ENCODE measurements at places on chromosomes 16 and 17. TPM values are rescaled to one million over a fixed set of nuclear protein-coding genes. Genes with fewer than 3 reads are reported as not detected.

Gene CYGB
- 60.7 TPM for total RNA-seq

Gene TBC1D3C
- total RNA-seq = not detected

Gene CACNG3
- not detected for total RNA-seq

Gene CD300C
- not detected for total RNA-seq

Gene MEIOC
- not detected for total RNA-seq

Gene C1QL1
- not detected for total RNA-seq

Gene CLEC18C
- not detected for total RNA-seq

DNA sequence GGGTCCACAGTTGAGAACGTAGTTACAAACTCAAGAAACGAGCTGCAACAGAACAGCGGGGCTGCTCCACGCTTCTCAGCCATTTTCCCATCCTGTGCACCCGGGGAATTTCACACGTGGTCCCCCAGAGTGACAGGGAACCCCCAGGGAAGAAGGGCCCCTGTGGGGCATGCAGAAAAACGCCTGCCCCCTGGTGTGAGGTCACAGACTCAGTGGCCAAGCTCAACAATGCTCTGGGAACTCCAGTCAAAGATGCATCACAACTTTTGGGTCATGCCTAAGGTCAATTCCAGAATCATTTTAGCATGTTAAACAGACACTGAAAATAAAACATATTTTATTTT, 115.4 kb downstream of the ZNF778 start:
- no peaks in the 10 kb centered on the region for H3K27me3 ChIP-seq
- H3K27ac ChIP-seq = no peak overlapping the region
- no peak overlapping the region for H3K4me3 ChIP-seq
- H3K36me3 ChIP-seq = no peaks in the 10 kb centered on the region

GRCh38 chr17:54967621-54968261, 713 bp downstream of the COX11 start:
- H3K27me3 ChIP-seq = no peaks in the 10 kb centered on the region
- H3K36me3 ChIP-seq = peaks cover 22% of the 10 kb centered on the region
- H3K4me3 ChIP-seq = peak overlapping the region; percentile 95
- H3K27ac ChIP-seq = peak overlapping the region; percentile 82
- DNase-seq = no peak

DNA sequence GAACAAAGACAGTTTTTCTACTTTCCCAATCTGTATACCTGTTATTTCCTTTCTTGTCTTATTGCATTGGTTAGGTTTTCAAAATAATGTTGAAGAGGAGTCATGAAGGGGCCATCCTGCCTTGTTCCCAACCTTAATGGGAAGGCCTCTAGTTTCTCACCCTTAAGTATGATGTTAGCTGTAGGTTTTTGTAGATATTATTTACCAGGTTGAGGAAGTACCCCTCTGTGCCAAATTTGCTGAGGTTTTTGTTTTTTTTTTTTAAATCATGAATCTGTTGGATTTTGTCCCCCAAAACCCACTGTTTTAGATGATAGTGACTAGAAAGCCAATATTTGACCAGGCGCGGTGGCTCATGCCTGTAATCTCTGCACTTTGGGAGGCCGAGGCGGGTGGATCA, 36.4 kb downstream of the VMP1 start:
- no peaks in the 10 kb centered on the region for H3K4me1 ChIP-seq
- DNase-seq = no peak
- peaks cover 3% of the 10 kb centered on the region for H3K36me3 ChIP-seq

DNA sequence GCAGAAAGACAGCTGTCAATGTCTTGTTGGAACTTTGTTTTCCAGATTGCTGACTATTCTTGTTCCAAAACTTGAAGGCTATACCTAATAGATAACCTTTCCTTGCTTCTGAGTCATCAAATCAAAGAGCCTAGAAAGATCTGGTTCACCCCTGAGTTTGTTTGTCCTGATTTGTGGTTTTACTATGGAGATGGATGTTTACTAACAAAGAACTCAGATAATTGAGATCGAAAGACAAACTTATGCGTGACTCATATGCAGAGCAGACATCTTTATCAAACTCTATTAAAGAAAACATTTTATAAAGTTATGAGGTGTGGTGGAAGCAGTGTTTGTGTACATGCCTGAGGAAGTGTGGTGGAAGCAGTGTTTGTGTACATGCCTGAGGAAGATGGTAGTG, 311.1 kb upstream of the TBX2 start:
- no peak for DNase-seq
- no peaks in the 10 kb centered on the region for H3K36me3 ChIP-seq
- H3K27ac ChIP-seq = no peak overlapping the region
- H3K27me3 ChIP-seq = no peaks in the 10 kb centered on the region
- H3K4me1 ChIP-seq = no peaks in the 10 kb centered on the region
- no peak overlapping the region for H3K4me3 ChIP-seq

- peaks cover 4% of the 10 kb centered on the region for H3K27me3 ChIP-seq
- H3K36me3 ChIP-seq = no peaks in the 10 kb centered on the region
- H3K4me1 ChIP-seq = no peaks in the 10 kb centered on the region
- H3K27ac ChIP-seq = no peak overlapping the region
- H3K4me3 ChIP-seq = no peak overlapping the region
These were observed 218.8 kb downstream of the IRF8 start for GRCh38 chr16:86117756-86118155.

DNA sequence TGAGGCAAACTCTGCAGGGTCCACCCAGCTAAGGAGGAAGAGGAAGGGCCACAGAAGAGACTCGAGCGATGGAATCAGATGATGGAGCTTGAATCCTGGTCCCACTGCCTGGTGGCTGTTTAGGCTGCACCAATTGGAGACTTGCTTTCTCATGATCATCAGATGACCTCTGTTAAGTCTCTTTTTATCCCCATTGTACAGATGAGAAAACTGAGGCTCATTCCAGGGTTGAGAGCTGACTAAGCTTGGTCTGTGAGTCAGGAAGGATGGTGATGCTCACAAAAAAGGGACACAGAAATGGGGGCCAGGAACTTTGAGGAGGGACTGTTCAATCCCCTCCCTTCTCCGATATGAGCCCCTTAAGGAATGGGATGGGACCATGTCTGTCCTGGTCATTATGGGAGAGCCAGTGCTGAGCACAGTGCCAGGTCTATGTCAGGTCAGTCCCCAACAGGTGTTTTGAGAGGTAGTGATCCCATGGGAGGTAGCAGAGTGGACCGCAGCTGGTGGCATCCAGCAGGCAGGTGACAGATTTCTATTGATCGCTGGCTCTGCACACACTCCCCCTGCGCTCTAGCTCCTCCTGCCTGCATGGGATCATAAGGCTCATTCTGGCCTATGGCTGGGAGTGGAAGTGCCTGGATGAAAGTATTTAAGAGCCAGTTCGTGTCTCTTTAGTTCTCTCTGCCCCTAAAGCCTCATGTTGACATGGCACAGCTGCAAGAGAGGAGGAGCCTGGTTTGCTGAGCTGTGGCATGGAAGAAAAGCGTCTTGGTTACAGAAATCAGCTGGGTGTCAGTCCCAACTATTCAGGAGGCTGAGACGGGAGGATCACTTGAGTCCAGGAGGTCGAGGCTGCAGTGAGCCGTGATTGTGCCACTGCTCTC, 27.2 kb downstream of the SNX20 start:
- H3K27ac ChIP-seq = no peak overlapping the region
- no peaks in the 10 kb centered on the region for H3K27me3 ChIP-seq
- H3K4me1 ChIP-seq = no peaks in the 10 kb centered on the region
- no peak for DNase-seq

- no peaks in the 10 kb centered on the region for H3K4me1 ChIP-seq
- H3K4me3 ChIP-seq = no peak overlapping the region
- H3K27ac ChIP-seq = no peak overlapping the region
- no peak for DNase-seq
- H3K27me3 ChIP-seq = no peaks in the 10 kb centered on the region
These were observed 117.9 kb downstream of the CYLD start for GRCh38 chr16:50859628-50860360.

DNA sequence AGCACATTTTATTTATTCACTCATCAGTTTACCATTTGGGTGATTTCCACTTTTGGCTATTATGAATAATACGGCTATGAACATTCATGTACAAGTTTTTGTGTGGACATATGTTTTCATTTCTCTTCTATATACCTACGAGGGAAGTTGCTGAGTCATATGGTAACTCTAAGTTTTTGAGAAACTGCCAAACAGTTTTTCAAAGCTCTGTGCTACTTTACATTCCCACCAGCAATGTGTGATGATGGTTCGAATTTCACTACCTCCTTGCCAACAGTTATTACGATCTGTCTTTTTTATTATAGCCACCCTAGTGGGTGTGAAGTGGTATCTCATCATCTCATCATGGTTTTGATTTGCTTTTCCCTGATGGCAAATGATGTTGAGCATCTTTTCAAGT, 63.7 kb upstream of the MRTFB start:
- H3K4me1 ChIP-seq = peaks cover 5% of the 10 kb centered on the region
- no peak for DNase-seq
- no peak overlapping the region for H3K4me3 ChIP-seq
- no peaks in the 10 kb centered on the region for H3K27me3 ChIP-seq
- H3K27ac ChIP-seq = no peak overlapping the region
- H3K36me3 ChIP-seq = no peaks in the 10 kb centered on the region

DNA sequence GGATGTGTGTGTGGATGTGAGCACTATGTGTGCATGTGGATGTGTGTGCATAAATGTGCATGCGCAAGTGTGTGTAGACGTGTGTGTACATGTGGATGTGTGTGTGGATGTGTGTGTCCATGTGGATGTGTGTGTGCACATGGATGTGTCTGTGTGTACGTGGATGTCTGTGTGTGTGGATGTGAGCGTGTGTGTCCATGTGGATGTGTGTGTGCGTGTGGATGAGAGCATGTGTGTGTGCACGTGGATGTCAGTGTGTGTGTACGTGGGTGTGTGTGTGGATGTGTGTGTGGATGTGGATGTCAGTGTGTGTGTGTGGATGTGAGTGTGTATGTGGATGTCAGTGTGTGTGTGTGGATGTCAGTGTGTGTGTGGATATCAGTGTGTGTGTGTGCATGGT, 63.6 kb upstream of the DOC2B start:
- H3K4me1 ChIP-seq = no peaks in the 10 kb centered on the region
- no peak overlapping the region for H3K27ac ChIP-seq
- no peaks in the 10 kb centered on the region for H3K27me3 ChIP-seq
- no peak overlapping the region for H3K4me3 ChIP-seq
- peak; percentile 35 for DNase-seq

DNA sequence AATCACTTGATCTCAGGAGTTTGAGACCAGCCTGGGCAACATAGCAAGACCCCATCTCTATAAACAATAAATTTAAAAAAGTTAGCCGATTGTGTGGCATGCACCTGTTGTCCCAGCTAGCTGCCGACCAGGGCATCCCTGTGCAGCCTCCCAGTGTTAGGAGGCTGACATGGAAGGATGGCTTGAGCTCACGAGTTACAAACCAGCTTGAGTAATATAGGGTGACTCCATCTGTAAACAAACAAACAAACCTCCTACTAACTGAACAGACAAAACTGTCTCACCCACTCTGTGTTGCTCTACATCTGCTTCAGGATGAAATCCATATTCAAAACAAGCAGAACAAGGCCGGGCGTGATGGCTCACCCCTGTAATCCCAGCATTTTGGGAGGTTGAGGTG, 6.9 kb upstream of the PRSS27 start:
- no peak for DNase-seq
- no peaks in the 10 kb centered on the region for H3K27me3 ChIP-seq
- H3K27ac ChIP-seq = no peak overlapping the region

GRCh38 chr17:8467527-8467926, 31.8 kb downstream of the NDEL1 start:
- H3K27ac ChIP-seq = peak overlapping the region; percentile 52
- no peak for DNase-seq
- peaks cover 10% of the 10 kb centered on the region for H3K36me3 ChIP-seq
- no peak overlapping the region for H3K4me3 ChIP-seq

DNA sequence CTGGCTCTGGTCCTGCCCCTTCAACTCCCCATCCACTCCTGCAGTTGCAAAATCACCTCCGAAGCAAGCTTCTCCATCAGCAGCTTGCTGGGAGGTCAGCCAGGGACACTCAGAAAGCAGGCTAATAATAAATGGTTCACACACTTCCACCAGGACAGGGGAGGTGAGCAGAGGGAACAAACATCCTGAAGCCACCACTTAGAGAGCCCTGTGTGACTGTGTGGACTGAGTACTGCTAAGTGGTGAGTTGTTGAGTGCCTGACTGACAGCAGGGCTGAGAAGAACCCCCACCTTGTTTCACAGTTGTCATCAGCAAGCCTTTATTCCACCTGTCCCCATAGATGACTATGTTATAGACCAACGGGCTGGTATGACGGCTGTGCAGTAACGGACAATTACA, 213.9 kb downstream of the CBLN1 start:
- no peak overlapping the region for H3K4me3 ChIP-seq
- DNase-seq = no peak
- no peaks in the 10 kb centered on the region for H3K36me3 ChIP-seq
- no peaks in the 10 kb centered on the region for H3K27me3 ChIP-seq
- no peak overlapping the region for H3K27ac ChIP-seq
- H3K4me1 ChIP-seq = no peaks in the 10 kb centered on the region

GRCh38 chr17:43766413-43767052, 7.9 kb upstream of the SOST start:
- H3K4me3 ChIP-seq = no peak overlapping the region
- H3K27ac ChIP-seq = no peak overlapping the region
- peaks cover 50% of the 10 kb centered on the region for H3K36me3 ChIP-seq
- no peak for DNase-seq

DNA sequence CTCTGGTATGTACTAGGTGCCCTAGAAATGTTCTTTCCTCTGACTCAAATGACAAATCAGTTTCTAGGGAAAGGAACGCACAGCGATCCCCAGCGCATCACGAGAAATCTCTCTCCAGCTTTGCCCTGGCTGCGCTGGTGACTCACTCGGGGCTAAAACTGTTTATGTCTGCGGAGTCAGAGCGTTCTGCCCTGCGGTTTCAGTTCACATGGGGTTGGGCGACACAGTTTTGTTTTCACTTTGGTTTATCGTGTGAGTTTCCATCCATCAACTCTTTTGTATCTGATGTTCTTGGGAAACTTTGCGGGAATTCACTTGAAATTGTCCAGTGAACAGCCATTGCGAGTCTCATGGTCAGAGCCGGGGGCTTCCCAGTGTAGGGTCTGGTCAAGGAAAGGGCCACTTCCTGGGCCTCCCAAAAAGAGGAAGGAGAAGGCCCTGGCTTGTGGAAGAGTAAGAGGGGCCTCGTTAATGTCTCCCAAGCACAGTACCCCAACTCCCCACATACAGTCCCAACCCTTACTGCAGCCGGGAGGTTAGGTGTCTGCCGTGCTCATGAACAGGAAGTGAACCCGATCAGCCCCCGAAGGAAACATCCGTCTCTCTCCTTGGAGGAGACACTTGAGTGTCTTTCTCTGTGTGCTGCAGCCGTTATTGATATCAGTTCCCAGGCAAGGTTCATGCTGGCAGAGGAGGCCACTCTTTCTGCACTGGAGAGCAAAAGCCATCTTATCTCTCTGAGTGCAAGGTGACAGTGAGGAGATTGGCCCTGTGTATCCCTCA, 643.2 kb downstream of the WWOX start:
- peak overlapping the region; percentile 32 for H3K27ac ChIP-seq
- DNase-seq = peak; percentile 74
- H3K4me1 ChIP-seq = no peaks in the 10 kb centered on the region

- no peak overlapping the region for H3K4me3 ChIP-seq
- no peaks in the 10 kb centered on the region for H3K27me3 ChIP-seq
- H3K4me1 ChIP-seq = no peaks in the 10 kb centered on the region
- H3K27ac ChIP-seq = no peak overlapping the region
These were observed 778.6 kb downstream of the CDH11 start for GRCh38 chr16:64343061-64343819.
